ENCODE measurements at places on chromosomes 5 and 9.

GRCh38 chr5:108516785-108517184, 134.9 kb upstream of the FBXL17 start:
- DNase-seq: no peak

- DNase-seq: peak; percentile 28
Observed at GRCh38 chr9:123550012-123550411, 194.0 kb downstream of the CRB2 start.

DNA sequence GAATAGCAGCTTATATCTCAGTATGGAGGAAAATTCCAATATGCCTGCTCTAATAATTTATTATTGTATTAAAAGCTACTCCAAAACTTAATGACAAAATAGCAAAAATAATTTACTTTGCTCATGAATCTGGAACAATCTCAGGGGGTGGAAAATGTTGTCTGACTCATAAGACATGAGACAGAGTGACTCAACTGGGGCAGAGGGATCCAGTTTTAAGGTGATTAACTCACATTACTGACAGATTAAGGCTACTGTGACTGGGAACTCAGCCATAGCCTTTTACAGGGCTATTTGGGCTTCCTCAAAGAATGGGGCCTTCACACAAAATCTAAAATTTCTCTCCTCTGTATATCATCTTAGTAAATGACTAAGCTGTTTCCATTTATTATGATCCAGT, 1172.9 kb downstream of the CDH12 start:
- DNase-seq: no peak

DNA sequence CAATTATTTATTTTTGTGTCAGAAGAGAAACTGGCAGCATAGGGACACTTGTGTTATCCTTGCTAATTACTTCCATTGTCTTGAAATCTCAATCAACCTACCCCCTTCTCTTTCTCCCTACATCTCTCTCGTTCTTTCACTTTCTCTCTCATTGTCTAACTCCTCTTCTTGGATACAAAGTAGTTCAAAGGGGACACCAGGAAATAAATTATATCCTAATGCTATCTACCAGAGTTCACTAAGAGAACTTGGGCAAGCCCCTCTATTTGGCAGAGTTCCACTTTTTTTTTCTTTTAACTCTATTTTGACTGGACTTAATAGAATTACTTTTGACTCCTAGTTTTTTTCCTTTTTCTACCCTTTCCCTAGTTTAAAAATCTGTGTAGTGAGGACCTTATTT, 102.2 kb downstream of the MEF2C start:
- DNase-seq: no peak

GRCh38 chr9:78118742-78119473, 87.3 kb upstream of the GNAQ start:
- no peak for DNase-seq

GRCh38 chr5:161378701-161379100, 167.8 kb downstream of the GABRB2 start:
- DNase-seq: no peak

DNA sequence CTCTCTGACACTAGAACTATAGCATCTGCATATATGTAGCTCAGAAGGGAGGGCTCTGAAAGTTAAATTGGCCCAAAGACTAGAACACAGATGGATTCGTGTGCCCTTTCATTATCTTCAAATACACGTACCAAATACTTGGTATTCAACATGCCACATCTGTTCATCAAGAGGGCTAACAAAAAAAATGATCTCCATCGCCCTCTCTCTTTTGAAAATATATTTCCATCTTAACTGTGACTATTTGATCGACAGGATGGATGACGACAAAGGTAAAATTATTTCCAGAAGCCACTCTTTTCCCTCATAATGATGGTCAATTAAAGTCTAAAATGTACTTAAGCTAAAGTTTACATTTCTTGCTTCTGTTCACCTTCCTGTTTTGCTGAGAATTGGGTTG, 77.0 kb downstream of the SEMA6A start:
- DNase-seq: no peak

DNA sequence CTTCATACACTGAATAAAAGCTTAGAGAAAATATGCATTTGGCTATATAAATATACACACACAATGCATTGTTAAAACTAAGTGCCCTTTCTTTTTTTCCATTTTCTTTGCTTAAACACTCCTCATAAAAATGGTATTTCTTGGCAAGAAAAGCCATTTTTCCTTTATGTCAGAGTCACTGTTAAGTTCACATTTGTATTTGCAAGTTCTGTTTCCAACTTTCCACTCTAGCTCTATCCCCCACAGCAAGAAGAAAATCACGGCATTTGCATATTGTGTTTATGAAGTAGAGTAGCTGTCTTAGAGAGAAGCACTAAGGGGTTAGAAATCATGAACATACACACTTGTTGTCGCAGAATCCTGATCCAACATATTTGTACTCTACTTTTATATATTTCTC, 662.1 kb upstream of the MEF2C start:
- DNase-seq: no peak

DNA sequence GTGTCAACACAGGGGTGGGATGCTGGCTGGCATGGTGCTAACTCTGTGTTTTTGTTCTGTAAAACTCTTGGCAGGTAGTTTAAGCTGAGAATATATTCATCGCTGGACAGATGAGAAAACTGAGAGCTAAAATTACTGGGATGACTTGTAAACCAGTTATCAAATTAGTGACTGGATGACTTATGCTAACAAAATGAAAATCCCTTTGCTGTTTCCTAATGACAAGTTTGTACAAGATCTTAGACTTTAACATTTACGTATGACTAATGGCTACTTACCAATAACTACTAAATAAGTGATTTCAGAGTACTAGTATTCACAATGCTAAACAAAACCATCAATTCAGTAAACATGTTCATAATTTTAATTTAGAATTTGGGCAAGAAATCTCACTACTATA, 854.8 kb upstream of the ARRDC3 start:
- DNase-seq: no peak

DNA sequence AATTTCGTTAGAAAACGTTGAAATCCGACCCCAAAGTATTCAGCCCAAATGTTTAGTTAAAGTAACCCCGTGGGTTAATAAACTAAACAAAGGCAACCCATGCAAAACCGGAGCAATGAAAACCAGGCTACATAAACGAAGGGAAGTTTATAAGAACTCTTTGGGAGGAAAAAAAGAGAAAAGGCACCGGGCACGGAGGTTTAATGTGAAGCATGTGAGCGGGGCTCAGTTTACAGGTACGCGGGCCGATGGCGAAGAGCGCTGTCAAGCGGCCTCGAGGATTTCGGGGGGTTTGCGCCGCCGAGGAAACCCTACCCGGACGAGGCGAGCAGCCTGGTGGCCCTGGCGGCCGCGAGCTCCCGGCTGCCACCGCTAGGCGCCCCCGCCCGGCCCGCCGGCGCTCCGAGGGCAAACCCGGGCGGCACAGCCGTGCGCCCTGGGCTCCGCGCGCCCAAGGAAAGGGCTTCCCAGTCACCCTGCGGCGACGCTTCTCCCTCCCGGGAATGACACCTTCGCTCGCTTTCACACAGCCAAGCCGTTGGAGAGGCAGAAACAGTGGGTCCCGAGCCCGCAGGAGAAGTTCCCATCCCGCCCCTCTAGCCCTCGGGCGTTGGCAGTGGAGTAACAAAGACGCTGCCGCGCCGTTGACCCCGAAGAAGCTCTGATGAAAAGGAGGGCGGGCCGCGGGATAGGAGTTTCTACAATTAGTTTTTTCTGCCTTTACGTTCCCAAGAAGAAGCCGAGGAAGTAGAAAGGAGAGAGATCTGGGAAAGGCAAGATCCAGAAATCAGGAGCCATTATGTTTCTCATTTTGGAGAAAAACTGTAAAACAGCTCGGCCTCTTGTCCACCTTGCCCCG, 126.0 kb downstream of the TMEM174 start:
- DNase-seq: peak; percentile 82

- DNase-seq: peak; percentile 75
Observed at GRCh38 chr9:38154501-38155421, 85.7 kb upstream of the SHB start.
